ENCODE measurements at places on chromosomes 7 and 10.

GRCh38 chr10:106078895-106079576, 1085.5 kb downstream of the SORCS1 start:
- no peak for DNase-seq

- DNase-seq, result no peak
Observed at GRCh38 chr10:112214298-112214926, 30.8 kb upstream of the GPAM start.

- no peak for DNase-seq
Observed at GRCh38 chr7:80637911-80638765, at the start of gene CD36. TSS of gene CD36 (plus strand) at chr7:80638642. CDS start at chr7:80646741, 8,099 bp downstream.

DNA sequence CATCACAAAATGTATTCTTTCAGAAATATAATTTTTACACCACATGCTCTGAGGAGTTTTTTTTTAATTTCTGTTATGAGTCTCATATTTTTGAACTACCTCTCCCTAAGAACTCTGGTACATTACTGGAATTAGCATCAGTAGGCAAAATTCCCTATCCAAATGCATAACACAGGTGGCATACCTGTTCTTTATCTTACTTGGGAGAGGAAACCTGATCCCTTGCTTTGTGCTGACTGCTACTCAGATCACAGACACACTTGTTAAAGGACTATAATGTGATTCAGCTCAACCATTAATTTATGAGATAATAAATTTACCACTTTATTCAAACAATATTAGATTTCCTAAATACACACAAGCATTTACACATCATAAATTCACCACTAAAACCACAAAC, 617.2 kb downstream of the GRM8 start:
- no peak for DNase-seq

DNA sequence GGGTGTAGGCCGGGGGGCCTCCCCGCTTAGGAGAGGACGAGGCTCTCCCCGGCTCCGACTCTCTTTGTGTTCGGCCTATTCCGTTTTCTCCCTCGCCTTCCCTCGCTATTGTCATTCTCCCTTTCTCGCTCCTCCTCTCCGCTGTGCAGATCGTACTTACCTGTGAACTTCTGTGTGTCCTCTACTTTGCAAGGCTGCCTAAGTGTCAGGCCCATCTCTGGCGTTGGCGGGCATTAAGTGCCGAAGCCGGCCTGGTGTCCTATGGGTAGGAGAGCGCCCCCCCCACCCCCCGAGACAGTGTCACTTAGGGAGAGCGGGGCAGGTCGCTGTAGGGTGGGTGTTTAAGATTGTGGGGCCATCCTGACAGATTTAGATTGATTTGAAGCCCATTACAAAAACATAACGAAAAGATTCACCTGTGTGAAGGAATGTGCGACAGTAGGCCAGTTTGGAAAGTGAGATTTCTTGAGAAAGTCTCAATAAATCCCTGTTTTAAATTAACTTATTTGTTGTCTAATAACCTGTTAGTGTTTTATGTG, 579 bp downstream of the RBM33 start:
- DNase-seq, result peak; percentile 46
